ENCODE measurements at places on chromosomes 16 and 17.

DNA sequence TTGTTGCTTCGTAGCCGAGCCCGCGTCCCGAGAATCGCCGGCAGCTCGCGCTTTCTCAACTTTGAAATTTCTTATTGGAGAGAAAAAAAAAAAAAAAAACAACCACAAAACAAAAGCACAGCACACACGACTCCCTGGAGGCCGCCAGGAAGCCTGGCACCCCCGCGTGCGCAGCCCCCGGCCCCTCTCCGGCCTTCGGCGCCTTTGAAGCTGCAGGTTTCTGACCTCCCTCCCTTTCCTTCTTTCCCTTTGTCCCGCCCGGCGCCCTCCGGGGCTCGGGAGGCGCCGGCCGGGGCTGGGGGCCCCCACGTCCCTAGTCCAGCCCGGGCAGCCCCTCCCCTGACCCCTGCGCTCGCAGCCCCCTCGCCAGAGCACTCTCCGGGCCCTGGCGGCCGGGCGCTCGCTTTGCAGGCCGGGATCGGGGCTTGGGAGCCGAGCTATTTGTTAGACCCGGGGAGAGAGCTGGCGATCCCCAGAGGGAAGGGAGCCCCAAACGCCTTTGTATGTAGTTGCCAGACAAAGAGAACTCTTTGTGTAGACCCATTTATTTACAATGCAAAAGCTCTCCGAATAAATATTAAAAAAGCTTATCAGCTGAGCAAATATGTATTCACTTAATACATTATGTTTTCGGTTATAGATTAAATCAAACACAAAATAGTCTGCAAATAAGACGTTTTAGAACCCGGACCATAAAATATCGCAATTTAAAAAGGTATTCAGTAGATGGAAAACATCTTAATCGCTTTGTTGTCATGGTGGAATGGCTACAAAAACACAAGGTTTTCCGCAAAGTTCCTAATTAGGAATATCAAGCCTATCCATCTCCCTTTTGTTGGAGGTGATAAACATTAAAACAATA, 2.3 kb downstream of the BAHCC1 start:
- DNase-seq = no peak

- DNase-seq = no peak
Observed at GRCh38 chr17:10051112-10051511, 146.0 kb upstream of the RCVRN start.

- no peak for DNase-seq
Observed at GRCh38 chr16:53766304-53767016, 62.5 kb downstream of the FTO start.

DNA sequence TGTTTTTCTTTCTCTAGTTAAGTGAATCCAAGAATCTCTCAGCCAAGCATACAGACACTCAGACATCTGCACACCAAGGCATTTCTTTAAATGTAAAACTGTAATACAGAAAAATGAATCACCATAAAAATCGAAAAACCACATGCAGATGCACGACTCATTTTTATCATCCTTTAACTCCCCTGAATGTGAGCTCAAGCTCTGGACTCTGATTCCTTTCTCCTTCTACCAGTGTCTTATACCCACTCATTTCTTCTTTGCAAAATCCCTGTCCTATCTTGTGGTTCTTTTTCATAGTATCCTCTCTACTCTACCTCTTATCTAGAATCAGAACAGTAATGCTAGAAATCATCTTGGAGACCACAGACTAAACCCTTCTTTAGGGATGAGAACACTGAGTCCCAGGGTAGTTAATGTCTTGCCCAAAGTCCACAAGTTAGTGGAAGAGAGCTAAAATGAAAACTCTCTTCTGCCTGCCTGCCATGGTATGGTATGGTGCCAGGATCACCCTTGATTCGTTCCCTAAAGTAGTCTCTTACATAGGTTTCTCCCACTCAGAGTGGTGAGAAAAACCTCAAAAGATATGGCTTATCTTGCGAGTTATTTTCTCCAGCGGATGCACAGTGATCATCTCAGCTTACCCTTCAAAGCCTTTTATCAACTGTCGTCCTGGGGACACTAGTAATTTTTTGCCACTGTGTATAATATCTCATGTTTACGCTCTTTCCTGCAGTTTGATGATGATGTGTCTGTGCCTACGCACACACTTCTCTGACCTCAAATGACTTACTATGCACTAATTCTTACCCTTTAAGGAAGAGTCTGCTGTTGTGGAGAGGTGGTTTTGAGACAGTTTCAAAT, 30.2 kb downstream of the BRD7 start:
- DNase-seq = no peak

GRCh38 chr16:15822957-15823356, 33.9 kb downstream of the MYH11 start:
- no peak for DNase-seq

- DNase-seq = no peak
Observed at GRCh38 chr16:63983401-63983800, 1138.5 kb downstream of the CDH11 start.

DNA sequence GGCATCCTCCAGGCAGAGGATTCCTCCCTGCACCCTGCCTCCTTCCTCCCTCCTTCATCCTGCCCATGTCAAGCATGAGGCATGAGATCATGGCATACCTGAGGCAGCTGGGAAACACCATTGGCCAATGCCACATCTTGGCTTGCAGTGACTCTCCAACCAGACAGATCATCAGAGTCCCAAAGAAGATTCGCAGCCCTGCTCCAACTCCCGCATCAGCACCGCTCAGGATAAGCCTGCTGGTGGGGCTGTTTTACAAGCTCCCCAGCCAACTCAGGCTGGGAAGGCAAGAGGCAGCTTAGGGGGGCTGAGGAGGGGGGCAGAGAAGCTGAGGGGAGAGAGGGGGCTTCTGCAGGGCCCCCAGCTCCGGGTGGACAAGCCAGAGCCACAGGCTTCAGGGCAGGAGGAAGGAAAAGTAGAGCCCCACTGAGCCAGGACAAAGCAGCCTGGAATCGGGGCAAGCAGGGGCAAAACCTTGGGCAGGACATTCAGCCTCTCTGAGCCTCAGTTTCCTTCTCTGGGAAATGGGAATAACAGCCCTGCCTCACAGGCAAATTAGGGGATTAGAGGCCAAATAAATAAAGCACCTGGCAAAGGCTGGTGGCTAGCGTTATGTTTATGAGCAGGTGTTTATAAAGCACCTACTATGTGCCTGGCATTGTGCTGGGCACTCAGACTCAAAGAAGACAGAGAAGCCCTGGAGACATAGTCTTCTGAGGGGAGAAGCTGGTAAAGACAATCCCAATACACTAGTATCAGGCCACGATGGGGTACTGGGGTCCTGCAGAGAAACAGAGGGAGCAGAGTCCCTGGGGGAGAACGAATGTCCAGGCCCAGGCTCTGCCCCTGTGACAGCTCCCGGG, 88.1 kb downstream of the GOSR1 start:
- DNase-seq = no peak

DNA sequence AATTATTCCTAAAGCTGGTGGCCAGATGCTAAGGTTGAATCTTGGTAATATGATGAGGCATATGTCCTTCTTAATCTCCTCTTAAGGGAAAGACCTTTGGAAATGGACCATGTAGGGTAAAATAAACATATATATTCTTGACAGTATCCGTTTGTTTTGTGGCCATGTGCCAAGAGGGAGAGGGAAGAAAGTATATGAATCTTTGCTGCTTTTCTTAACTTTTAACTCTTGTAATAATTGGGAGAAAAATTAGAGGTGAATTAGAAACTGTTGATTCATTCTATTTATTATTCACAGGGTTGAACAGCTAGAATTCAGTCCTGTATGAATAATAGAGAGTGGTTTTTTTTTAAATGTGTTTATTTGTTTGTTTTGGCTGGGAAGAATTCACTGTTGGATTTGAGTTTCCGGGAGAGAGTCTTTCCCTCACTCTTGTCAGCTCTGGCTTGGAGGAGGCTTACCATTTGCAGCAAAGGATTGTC, 31.6 kb downstream of the AATF start:
- no peak for DNase-seq

DNA sequence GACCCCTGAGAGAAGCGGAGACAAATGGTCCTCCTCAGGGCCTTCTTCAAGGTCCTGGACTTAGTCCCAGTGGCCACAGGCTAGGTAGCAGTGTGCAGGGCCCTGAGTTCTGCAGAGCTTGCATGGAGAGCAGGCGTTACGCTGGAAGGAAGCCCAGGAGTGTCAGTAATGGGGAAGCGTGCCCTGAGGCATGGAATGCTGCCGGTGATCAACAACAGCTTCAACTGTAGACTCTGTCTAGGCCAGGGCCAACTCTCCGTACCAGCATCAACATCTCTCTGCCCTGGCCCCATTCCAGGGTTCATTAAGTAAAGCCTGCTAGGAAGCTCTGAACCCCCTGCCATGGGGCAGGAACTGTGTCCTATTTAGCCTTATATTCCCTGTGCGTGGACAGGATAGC, 568 bp upstream of the TNK1 start:
- DNase-seq = no peak

- no peak for DNase-seq
Observed at GRCh38 chr17:81498953-81499600, 13.5 kb downstream of the ACTG1 start.

DNA sequence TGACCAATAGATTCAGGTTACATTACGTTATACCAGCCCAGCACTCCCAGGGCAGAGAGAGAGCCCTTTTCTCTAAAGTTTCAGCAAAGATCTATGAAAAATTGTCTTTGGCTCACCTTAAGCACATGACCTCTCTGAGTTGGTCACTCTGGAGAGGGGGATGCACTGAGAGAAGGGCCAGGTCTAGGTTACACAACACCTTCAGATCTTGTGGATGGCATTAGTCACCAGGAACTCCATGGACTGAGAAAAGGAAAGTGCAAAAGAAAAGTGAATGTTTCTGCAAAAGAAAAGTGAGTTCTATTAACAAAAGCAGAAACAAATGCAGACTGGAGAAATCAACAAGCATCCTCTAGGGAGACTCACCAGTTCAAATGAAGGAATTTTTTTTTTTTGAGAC, 253.3 kb upstream of the SALL1 start:
- no peak for DNase-seq

GRCh38 chr16:59030923-59031485, 296.9 kb upstream of the GOT2 start:
- DNase-seq = no peak

DNA sequence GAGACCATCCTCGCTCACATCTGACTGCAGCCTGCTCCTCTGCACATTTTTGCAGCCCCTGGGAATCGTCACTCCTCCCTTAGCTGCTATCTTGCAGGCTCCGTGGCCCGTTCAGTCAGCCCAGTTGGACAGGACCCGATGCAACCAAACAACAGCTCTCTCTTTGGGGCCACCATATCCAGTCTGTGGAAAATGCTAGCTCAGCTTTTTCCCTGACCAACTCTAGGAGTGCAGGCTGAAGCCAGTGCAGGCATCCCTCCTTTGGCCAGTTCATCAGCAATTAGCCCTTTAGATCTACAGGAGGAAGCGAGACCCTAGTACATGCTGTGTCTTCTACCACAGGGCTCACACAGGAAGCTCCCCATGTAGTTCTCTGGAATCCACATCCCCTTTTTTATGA, 182.1 kb downstream of the HS3ST3A1 start:
- no peak for DNase-seq

DNA sequence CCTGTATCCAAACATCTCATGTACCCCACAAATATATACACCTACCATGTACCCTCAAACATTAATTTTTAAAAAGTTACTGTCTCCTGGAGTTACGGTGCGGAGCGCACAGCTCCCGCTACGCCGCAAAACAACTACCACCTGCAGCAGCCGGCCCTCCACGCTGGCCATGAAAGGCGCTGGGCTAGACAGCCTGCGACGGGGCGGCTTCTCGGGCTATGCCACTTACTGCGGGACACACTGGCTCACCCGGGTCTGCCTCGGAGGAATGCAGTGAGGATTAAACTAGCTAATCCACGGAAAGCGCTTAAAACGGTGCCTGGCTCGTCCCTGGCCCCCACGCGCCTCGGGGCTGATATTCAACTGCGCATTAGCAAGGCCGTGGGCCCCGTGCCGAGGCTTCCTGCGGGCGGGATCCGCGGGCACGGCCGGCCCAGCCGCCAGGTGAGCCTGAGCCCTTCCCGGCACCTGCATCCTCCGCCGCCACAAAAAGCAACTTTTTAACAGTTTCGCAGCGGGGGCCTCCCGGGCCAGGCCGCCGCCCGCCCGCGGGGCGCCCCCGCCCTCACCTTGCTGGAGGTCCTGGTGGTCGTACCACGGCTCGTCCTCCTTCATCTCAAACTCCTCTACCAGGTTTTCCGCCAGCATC, 633 bp downstream of the CDR2 start:
- peak; percentile 39 for DNase-seq

DNA sequence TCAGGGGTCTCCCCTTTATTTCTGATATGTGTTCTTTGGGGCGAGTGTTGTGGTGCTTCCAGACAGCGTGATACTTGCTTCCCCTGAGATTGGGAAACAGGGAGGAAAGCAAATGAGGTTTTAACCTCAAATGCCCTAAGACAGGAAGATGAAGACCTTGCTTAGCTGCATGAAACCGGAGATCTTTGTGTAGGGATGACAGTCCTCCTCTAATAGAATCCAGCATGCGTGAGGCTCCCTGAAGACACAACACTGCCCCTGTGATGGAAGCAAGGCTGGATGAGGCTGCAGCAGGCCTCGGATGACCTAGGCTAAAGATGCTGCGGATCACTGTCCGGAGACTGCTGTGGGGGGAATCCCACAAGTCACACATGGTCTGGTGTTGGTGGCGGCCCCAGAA, 491.0 kb downstream of the CDH13 start:
- no peak for DNase-seq

DNA sequence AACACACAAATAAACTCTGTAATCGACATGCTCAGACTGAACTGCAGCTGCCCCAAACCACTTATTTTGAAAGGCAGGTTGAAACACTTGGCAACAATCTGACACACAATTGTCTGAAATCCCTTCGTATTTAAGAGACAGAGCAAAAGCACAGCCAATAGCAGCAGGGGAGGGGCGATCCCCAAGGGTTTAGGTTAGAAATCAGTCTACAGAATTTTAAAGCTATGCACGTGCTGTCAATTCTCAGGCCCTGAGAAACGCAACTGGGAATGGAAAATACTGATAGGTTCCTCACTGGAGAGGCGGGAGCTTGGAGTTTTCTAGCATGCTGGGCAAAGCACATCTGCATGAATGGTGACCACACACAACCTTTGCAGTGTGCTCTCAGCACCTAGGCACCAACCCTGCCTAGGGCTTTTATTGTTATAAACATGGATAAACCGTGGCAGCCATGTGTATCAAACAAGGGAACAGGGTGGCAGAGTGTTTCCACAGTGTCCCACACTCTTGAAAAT, 168.0 kb downstream of the AATF start:
- DNase-seq = no peak
